ENCODE measurements at places on chromosomes 1 and 21.

- DNase-seq, result no peak
These were observed 44.9 kb downstream of the SYT6 start for GRCh38 chr1:114108751-114109255.

- DNase-seq, result no peak
These were observed 14.4 kb downstream of the IGFN1 start for GRCh38 chr1:201205036-201205435.

GRCh38 chr1:79532555-79532954 lies 526.0 kb upstream of the ADGRL4 start:
- DNase-seq, result no peak

GRCh38 chr1:248416226-248416625 lies 13.4 kb downstream of the OR2T1 start:
- DNase-seq, result no peak

- DNase-seq, result no peak
These were observed 376.3 kb upstream of the CAMK1G start for GRCh38 chr1:209207126-209207700.

- DNase-seq, result peak; percentile 90
These were observed at the start of gene NLRP3 for GRCh38 chr1:247415423-247416361. NLRP3 (plus strand) TSS chr1:247416173; CDS start chr1:247418801, 2,628 bp downstream.

GRCh38 chr1:19387045-19387467 lies 74.9 kb downstream of the SLC66A1 start:
- DNase-seq, result no peak

GRCh38 chr1:115705085-115705951 lies 63.2 kb downstream of the CASQ2 start:
- DNase-seq, result no peak

DNA sequence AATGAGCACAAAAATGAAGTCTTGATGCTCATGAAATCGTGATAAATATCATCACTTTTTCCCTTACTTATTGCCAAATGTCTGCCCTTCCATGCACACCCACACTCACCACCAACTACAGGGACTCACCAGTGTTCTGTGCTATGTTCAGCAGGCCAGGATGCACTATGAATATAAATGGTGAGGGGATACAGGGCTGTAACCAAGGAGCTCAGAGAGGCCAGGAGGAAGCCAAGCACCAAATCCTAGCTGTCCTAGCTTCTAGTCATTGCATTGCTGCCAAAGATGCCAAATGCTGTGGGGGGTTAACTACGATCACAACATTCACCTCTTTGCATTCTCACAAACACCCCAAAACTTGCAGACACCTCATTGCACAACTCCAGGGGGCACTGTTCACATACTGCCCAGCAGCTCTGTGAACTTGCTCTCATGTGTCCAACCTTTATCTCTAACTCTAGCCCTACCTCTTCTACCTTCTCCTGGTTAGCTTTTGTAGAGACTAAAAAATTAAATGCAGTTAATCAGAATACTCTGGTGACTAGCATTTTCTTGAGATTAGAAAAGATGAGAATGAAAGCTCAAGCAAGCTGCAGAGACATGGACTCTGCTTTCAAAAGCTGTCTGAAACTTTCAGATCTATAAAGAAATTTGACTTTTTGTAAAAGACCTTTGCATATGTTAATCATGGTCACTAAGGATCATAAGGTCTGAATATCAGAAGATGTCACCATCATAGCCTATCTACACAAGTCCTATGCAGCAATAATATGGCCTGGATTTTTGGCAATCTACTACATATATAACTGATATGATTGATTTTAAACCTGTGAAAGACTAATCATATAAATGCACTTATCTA lies 13.9 kb upstream of the KIF14 start:
- DNase-seq, result no peak

DNA sequence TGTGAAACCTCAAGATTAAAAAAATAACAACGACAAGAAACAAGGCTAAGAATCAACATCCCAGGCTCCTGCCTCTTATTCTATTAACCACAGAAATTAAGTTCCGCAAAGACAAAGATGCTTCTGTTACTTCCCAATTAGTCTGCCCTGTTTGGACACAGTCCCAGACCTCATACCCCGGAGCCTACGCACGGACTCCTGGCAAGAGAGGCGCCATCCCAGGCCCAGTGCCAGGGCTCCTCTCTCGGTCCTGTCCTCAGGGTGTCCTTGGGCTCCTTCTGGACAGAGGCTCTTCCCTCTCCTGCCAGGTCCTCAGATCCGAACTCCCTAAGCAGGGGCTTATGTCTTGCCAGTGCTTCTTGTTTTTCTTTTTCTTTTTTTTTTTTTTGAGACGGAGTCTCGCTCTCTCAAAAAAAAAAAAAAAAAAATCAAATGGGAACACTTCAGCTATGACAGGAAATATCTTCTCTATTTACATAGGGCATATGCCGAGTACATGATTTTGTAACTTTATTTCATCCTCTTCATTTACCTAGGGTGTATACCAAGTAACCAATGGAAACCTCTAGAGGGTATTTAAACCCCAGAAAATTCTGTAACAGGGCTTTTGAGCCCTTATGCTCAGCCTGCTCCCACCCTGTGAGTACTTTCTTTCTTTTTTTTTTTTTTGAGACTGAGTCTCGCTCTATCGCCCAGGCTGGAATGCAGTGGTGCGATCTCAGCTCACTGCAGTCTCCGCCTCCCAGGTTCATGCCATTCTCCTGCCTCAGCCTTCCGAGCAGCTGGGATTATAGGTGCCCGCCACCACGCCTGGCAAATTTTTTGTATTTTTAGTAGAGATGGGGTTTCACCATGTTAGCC lies 11.7 kb upstream of the ENO1 start:
- peak; percentile 77 for DNase-seq

GRCh38 chr1:180935326-180936109 lies 22.8 kb downstream of the KIAA1614 start:
- no peak for DNase-seq

GRCh38 chr1:32639489-32640075 lies 10.8 kb downstream of the ZBTB8OS start:
- DNase-seq, result no peak

- DNase-seq, result no peak
These were observed 23.1 kb upstream of the PTAFR start for GRCh38 chr1:28199328-28200233.

DNA sequence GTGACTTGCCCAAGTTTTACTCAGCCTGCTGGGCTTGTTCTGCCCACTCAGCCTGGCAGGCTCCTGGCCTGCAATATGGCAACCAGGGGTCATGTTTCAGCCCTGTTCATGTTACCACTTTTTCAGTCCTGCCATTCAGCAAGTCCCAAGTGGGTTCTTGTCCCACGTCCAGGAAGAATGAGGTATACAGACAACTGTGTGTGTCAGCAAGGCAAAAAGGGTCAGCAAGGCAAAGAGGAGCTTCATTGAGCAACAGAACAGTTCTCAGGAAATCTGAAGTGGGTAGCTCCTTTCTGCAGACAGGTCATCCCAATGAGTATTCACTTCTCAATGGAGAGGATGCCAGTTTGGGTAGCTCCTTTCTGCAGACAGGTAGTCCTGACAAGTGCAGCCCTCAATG lies 1233.3 kb upstream of the B3GALT2 start:
- DNase-seq, result no peak

- DNase-seq, result no peak
These were observed 69.8 kb downstream of the ITGB3BP start for GRCh38 chr1:63453232-63453631.

- DNase-seq, result no peak
These were observed at the start of gene COL9A2 for GRCh38 chr1:40316595-40317393. COL9A2 (minus strand) TSS chr1:40317286; CDS start chr1:40317197, 89 bp downstream.

- DNase-seq, result no peak
These were observed 169.5 kb downstream of the VAV3 start for GRCh38 chr1:107795441-107795840.

DNA sequence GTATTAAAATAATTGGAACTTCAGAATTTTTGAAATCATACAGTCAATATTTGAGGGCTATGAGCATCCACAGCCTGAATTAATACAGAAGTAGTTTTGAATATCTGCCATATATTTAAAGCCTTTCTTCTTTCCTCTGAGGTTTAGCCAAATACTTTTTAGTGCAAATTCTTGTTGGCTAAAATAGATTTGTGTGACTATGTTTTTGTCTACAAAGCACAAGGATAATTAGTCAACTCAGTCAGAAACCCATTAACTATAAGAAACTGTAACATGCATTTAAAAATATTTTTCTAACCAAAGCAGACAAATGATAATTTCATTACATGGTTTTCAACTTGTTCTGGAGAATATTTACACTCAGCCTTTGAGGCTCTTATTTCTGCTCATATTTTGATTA lies 232.1 kb downstream of the TPR start:
- DNase-seq, result no peak

DNA sequence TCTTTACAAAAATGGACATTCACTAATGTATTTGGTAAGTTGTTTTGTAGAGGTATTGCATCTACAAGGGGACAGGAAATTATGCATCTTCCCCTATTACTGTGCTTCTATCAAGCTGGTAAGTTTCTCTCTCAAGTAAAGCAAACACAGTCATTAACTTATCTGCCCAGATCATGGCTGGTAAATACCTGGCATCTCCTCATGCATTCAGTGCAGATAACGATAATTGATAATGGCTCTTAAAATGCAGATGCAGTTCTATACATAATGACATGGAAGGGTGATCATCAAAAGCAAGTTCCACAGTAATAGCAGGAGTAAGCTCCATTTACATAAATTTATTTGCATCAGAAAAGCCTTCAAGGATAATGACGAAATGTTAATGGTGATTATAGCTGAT lies 122.4 kb downstream of the SIPA1L2 start:
- DNase-seq, result no peak
